ENCODE measurements at places on chromosomes 12 and 14.

DNA sequence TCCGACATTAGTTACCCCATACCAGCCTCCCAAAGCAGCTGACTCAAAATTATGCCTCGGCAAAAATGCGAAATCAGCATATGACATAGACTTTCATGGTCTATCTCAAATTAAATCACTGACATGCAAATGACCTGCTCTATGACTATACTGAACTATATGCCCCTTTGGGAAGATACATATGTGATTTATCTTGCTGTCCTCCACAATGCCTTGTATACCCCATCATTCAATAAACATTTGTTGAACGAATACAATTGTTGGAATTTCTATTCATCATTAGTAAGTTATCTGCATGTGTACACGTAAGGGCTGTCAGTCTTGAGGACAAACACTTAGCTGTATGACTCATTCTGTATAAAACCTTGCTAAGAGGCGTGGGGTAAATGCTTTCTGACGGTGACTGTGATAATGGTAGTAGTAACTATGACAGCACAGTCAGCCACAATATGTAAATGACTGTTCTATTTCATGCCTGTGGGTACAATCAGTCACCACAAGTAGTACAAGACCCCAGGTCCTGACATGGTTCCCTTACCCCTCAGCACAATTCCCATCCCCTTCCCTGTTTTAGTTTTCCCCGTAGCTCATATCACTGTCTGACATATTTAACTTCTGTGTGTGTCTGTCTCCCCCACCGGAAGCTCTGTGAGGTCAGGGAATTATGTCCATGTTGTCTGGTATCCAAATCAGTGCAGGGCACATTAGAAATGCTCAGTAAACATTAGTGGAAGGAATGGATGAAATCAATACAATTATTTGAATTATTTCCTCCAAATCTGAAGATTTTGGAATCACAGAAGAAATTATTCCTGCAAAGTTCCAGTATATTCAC, 42.8 kb downstream of the STXBP6 start:
- DNase-seq: peak; percentile 84

- peak; percentile 52 for DNase-seq
Measured at GRCh38 chr12:47079981-47080724, 394 bp upstream of the AMIGO2 start.

- DNase-seq: no peak
Measured at GRCh38 chr12:115320967-115321366, 637.0 kb upstream of the TBX3 start.

GRCh38 chr12:15887043-15887817, 5.0 kb downstream of the STRAP start:
- DNase-seq: no peak

- DNase-seq: no peak
Measured at GRCh38 chr12:7128681-7129286, at the start of gene RBP5. RBP5 (minus strand) TSS chr12:7128889; CDS start chr12:7128775, 114 bp downstream.

GRCh38 chr12:57178213-57178612, 30.8 kb upstream of the LRP1-AS start:
- no peak for DNase-seq

- DNase-seq: no peak
Measured at GRCh38 chr14:29380826-29381225, 546.8 kb downstream of the PRKD1 start.

- DNase-seq: no peak
Measured at GRCh38 chr12:75366629-75367028, 24.3 kb upstream of the GLIPR1L2 start.

DNA sequence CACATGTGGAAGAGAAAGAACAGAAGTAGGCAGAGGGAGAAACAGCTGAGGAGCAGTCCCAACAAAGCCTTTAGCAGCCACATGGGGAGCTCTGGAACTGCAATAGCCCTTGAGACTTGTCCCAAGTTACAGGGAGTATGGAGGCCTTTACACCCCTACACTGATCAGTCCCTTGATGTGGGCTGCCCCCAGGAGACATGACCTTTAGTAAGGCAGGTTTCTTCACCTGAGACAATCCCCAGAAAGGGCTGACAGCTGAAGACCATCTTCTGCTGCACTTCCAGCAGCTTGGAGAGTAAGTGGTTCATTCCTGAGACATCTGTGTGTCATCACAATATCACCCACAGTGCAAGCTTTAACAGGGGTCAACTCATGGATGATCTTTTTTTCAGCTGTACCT, 8.6 kb upstream of the SNAPC1 start:
- no peak for DNase-seq

- DNase-seq: no peak
Measured at GRCh38 chr12:131050463-131051154, 96.9 kb downstream of the ADGRD1 start.

DNA sequence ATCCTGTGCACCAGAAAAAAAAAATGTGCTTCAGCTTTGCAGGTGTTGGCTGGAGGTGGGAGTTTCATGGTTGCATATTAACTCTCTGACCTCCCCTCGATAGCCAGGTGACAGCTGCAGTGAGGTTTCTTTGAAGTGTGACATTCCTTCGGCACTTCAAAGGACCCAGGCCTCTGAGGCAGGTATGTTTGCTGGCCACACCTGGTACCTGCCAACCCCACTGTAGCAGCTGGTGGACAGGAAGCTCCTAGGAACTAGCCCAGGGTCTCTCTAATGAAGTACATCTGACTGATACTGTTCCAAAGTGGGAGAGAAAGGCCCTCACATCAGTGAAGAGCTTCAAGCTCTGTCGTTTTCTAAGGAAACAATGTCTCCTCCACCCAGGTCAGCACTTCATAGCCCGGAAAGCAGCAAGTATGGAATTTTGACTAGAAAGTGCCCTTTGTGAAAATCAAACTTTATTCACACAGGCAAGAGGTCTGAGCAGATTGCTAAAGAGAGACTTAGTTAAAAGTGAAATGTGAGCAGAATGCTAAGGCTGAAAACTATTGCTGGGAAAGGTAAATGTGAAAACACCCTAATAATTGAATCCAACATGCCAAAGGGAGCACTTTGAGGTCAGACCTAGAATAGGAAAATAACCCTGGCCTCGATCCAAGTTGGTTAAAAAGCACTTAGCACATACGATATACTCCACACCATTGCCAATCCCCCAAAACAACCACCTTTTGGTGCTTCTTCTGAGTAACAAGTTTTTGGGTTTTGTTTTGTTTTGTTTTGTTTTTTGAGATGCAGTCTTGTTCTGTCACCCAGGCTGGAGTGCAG, 71.3 kb downstream of the PHLDA1 start:
- DNase-seq: no peak

DNA sequence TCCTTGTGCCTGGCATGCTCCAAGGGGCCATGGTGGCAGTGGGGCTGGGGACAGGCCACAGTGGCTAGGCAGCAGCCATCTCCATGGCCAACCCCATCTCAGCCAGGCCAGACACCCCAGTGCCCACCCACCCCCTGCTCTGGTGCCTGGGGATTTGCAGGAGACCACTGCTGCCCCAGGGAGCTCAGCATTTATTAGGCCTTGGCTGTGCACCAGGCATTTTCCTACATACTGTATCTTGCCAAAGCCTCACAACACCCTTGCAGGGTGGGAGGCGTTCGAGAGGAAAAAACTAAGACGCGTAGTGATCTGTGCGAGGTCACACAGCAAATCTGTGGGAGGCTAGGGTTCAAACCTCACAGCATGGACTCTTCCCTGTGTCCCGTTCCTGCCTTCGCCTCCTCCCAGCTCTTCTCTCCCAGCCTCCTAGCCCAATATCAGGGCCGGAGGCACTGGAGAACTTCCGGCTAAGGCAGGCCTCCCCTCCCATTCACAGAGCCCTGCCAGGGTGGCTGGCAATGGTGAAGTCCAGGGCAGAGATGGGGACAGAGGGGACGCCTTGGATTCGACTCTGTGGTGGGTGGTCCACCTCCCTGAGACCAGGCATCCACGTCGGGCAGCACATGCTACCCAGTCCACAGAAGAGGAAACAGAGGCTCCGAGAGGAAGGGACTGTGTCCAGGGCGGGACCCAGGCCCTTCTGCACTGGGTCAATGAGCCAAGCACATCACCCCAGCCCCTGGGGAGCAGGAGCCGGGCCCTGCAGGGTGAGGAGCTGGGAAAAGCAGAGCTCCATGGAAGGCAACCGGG, 57.4 kb downstream of the FAM222A start:
- no peak for DNase-seq

GRCh38 chr12:118034429-118035189, 18.1 kb downstream of the RFC5 start:
- DNase-seq: peak; percentile 56

- no peak for DNase-seq
Measured at GRCh38 chr12:114272605-114273004, 133.3 kb downstream of the TBX5 start.

GRCh38 chr14:46482200-46482599, 169.4 kb downstream of the RPL10L start:
- no peak for DNase-seq

DNA sequence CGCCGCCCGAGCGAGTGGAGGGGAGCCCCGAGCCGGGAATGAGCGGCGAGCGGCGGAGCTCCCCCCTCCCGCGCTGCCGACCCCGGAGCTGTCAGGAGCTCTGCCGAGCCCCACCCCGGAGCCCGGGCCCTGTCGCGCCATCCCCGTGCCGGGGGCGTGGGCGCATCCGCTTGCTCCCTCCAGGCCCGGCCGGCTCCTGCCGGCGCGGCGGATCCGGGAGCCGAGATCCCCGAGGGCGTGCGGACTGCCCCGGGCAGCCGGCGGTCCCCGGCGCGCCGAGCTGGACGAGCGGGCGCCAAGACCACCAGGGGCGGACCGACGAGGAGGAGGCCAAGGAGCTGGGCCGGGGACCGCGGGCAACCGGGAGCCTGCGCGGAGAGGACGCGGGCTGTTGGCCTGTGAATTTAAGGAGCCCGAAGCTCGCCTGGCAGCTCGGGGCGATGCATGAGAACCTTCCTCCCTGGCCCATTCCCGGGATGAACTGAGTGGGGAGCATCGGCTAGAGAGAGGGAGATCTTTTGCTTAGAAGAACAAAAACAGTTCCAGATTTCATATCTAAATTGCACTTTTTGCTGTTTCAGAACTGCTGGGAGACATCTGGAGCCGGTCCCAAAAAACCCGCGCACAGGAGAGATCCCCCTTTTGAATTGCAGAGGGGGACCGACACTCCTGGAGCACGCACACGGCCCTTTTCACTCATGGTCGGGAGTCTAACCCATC, 2.0 kb downstream of the PTHLH start:
- DNase-seq: no peak

GRCh38 chr14:23099212-23099861, 4.0 kb downstream of the C14orf119 start:
- DNase-seq: no peak

GRCh38 chr12:121765573-121765972, 27.9 kb downstream of the RHOF start:
- DNase-seq: peak; percentile 60

- peak; percentile 15 for DNase-seq
Measured at GRCh38 chr14:83485591-83485990, 1951.9 kb upstream of the SEL1L start.

- peak; percentile 69 for DNase-seq
Measured at GRCh38 chr14:83163016-83163415, 1629.4 kb upstream of the SEL1L start.

DNA sequence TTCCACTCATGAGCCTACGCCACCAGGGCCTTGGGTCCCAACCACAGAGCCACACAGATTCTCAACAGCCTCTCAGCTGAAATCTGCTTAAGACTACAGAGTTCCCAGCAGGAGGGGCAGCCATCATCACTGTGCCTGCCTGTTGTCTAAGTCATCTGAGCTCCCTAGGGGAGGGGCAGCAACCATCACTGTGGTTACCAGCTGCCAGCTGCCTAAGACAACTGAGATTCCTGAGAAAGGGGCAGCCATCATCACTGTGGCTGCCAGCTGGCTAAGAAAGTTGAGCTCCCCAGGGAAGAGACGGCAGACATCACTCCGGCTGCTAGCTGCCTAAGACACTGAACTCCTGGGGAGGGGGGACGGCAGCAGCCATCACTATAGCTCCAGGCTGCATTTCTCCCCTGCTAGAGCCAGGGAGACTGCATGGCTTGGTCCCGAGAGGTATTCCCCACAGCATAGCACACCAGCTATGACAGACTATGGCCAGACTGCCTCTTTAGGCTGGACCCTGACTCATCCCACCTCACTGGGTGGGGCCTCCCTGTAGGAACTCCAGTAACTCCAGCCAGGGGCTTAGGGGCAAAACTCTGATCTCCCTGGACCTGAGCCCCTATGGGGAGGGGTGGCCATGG, 37.2 kb upstream of the C14orf132 start:
- no peak for DNase-seq

DNA sequence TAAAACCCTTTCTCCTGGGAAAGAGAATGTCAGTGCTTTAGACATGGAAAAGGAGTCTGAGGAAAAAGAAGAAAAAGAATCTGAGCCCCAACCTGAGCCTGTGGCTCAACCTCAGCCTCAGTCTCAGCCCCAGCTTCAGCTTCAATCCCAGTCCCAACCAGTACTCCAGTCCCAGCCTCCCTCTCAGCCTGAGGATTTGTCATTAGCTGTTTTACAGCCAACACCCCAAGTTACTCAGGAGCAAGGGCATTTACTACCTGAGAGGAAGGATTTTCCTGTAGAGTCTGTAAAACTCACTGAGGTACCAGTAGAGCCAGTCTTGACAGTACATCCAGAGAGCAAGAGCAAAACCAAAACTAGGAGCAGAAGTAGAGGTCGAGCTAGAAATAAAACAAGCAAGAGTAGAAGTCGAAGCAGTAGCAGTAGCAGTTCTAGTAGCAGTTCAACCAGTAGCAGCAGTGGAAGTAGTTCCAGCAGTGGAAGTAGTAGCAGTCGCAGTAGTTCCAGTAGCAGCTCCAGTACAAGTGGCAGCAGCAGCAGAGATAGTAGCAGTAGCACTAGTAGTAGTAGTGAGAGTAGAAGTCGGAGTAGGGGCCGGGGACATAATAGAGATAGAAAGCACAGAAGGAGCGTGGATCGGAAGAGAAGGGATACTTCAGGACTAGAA, 6.1 kb downstream of the PNN start:
- no peak for DNase-seq

DNA sequence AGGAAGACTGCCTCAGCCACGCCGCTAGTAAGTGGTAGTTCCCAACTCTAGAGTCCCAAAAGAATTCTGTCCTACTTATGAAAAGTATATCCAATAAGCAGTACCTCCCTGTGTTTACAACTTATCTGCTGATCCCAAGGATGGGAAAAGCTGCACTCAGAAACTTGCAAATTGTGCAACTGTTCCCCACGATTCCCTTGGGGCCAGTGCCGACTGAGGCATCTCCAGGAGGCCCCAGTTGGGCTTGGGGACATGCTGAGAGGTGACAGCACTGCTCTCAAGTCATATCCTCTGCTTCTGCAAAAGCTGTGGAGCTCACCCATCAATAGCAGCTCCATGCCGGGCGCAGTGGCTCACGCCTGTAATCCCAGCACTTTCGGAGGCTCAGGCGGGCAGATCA, 23.7 kb downstream of the SPRING1 start:
- no peak for DNase-seq

- peak; percentile 55 for DNase-seq
Measured at GRCh38 chr14:103871596-103872480, 24.5 kb upstream of the PPP1R13B start.

GRCh38 chr12:89514751-89515150, 9.8 kb downstream of the GALNT4 start:
- no peak for DNase-seq

DNA sequence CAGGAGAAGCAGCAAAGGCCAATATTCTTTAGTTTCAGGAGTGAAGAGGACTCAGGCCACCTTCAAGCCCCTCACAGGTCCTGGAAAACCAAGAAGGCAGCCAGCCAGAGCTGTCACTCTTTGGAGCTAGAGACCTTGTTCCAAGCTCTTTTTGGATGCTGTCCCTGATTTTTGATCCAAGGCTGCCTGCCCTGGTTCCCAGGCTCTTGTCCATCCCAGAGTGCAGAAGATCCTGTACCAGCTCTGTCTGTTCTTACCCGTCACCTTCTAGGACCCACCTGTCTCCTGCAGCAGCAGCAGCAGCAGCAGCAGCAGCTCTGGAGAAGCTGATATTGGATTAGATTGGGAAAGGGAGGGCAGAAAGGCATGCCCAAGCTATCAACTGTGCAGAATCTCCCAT, 157.1 kb upstream of the NEDD1 start:
- no peak for DNase-seq

GRCh38 chr12:117662220-117662619, 300.8 kb upstream of the NOS1 start:
- no peak for DNase-seq

All from bronchial epithelial cell (primary cell).